ENCODE measurements at places on chromosomes 12 and 14.
A peak's percentile ranks its signal among the peaks of the same experiment; 100 is the strongest.

DNA sequence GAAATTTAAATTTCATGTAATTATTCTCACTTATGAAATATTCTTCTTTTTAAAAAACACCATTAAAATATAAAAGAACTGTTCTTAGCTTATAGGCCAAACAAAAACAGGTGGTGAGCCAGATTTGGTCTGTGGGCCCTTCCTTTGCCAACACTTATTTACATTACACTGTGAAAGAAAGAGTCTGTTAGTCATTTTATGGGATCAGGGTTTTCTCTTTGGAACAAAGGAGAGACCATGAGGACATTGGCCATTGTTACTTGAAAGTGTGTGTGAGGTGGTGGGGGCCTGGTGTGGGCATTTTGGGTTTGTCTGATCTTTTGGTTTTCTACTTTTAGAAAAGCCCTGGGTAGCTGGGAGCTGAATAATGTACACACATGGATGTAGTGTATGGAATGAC is 62.7 kb downstream of the TTC6 start:
- no peak for DNase-seq

DNA sequence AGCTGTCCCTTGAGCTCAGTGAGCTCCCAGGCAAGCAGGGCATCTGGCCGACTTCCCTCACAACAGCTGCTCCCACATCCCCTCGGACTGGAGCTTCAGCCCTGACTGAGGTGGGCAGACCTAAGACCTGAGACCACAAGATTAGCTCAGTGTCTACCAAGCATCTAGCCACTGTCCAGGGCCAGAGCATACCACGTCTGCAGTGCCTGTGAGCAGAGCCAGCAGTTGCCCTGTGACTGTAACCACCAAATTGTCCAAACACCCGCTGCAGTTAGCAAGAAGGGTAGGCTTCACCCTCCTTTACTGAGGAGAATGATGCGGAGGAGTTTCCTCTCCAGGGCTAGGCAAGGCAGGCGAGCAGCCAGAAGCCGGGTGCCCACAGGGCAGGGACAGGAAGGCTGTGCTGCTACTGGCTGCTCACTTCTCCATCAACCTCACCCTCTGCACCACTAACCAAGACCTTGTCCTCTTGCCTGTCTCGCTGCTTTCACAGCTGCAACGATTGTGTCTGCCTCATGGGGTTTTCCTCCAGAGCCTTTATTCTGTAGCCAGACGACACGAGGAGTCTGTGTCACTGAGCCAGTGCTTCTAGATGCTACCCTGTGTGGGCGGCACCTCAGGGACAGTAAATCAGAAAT is 53.9 kb downstream of the ANAPC7 start:
- no peak for DNase-seq

- DNase-seq, result no peak
Measured at GRCh38 chr14:48350971-48351370, 675.6 kb upstream of the MDGA2 start.

- no peak for DNase-seq
Measured at GRCh38 chr12:3553221-3553620, 62.2 kb downstream of the PRMT8 start.

DNA sequence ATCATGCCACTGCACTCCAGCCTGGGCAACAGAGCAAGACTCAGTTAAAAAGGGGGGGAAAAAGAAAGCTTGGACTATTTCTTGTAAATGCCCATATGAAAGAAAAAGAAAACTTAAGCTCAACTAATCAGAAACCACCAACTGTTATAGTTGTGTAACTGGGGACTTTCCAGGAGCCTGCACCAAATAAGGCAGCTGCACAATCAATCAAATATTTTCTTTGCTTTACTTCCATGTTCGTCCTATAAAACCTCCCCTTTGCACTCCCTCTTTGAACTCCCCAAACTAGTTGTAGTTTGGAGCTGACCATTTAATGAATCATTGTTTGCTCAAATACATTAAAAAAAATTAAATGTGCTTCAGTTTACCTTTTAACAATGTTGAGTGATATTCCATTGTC is 54.9 kb downstream of the OTOGL start:
- DNase-seq, result no peak

- no peak for DNase-seq
Measured at GRCh38 chr12:75735853-75736252, 224.4 kb upstream of the KRR1 start.

DNA sequence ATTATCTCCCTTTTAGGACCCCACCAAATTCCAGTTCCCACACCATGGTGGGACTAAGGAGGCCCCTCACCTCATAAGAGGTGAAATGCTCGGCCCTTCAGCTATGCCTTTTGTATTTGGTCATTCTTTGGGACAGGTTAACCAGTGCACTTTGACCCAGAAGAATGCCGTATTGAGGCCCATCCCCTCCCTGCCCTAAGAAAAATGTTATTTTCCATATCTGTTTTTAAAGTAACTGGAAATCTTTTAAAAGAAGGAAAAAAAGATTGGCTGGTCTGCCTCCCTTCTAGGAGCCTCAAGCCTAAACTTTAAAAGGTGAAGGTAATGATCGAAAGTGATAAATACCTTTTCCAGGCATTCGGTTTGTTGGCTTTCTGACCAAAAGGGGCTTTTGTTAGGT is 5.7 kb upstream of the HOXC13 start:
- DNase-seq, result no peak

- DNase-seq, result no peak
Measured at GRCh38 chr12:50637870-50638481, 125.9 kb upstream of the ATF1 start.

- no peak for DNase-seq
Measured at GRCh38 chr12:111505601-111506036, 93.5 kb downstream of the ATXN2 start.

- DNase-seq, result no peak
Measured at GRCh38 chr12:19151298-19151697, 21.8 kb downstream of the PLEKHA5 start.

DNA sequence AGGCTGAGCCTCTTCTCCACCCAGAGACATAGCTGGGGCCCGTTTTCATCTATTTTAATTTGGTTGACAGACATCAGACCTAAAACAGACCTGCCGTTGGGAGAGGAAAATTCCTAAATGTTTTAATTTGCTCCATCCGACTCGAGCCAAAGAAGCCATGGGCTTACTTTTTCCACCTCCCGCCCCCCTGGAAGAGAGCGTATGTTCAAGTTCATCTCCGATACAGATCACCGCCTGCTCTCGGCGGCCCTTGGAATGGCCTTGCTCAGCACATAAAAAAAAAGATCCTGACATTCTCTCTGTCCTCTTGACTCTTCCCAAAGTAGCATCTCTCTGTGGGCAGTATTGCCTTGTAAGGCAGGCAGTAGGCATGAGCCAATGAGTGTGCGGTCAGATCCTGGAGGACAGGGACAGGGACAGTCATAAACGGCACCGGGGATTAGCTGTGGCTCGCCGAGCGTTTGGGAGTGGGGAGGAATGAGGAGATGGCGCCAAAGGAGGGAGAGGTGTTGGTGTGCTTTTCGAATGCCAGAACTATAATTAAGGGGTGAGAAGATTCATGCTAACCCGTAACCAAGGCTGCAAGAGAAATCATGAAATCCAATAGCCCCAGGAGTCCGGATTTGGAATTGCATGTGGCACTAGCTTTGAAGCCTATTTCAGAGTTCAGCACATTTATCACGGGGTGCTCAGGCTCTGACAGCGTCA is 47.9 kb upstream of the MEG3 start:
- no peak for DNase-seq

DNA sequence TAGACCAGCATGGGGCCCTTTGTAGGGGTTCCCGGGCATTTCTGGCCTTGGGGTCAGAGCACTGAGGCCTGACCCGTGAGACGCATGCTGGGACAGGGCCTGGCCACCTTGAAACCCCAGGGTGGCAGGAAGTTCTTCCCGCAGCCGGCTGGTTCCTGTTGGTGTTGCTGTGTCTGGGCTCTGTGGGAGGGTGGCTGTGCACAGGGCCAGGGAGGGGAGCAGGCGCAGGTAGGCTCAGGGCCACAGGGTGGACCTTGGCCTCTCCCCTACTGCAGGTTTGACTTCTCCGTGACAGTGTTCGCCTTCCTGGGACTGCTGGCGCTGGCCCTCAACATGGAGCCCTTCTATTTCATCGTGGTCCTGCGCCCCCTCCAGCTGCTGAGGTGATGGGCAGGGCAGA is 48.2 kb downstream of the SLC8B1 start:
- no peak for DNase-seq

GRCh38 chr12:66268562-66268961 is 33.7 kb upstream of the HELB start:
- no peak for DNase-seq

GRCh38 chr14:35045798-35046047 is 349 bp upstream of the FAM177A1 start:
- DNase-seq, result no peak

DNA sequence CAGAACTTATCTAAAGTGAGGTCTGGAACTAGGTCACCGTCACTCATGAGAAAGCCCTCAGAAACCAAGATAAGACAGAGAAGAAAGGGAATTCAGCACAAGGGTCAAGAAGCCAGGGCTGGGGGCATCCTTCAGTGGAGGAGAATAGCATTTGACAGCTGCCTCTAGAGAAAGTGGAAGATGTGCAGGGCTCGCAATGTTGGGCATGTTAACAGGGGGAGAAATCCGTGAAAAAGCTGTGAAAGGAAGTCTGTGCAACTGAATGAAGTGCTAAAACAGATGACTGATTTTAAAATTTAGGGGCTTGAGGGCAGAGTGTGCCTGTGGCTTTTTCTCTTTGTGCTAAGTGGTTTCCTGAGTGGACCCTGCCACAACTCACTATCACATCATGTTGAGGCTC is 97.7 kb upstream of the IFNG-AS1 start:
- no peak for DNase-seq

DNA sequence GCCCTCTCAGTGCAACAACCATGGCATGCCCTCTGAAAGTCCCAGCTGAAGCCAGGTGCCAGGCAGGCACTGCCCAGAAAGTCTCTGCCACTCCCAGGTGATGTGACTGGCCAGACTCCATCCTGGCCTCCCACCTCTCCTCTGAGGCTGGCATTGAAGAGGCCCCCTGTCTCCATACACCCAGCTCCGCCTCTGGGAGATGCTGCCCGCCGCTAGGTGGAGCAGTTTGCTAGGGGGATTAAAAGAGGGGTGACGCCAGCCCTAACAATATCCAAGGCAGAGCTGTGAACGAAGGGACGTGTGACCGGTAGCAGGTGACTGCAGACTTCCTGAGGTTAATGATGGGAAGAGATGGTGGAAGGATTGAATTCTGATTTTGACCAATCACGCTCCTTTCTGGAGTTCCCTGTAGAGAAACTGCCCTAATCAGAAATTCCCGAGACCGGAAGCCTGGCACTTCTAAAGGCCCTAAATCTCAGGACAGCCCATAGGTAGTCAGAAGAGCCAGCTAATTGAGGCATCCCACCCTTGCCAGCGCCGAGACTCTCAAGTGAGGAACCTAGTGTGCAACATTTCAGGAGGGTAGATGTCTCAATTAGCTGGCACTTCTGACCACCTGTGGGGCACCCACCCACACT is 8.3 kb upstream of the PLEK2 start:
- no peak for DNase-seq

GRCh38 chr12:114726092-114726710 is 42.2 kb upstream of the TBX3 start:
- DNase-seq, result no peak

GRCh38 chr14:101506211-101506925 is 54.9 kb upstream of the DIO3 start:
- DNase-seq, result no peak

DNA sequence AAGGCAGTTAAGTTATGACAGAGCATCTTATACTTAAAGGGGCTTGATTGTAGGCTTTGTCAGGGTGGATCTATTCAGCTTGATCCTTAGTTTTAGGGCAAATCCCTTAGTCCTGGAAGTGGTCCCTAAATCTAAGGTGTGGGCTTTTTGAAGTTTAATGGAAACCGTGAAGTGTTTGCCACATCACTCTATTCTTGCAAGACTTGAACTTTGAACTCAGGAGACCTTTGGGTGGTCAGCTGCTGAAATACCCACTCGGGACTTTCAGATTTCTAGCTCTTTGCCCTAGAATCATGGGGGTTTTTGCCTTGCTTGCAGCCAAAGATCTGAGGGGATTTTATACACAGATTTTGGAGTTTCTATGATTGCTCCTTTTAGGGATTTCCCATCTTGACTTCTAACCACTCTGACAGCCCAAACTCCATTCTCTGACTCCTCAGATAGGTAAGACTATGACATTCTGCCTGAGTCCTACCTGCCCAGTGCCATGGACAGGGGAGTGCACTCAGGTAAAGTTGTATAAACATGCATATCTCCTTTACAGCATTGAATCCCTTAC is 39.9 kb downstream of the SNAPC1 start:
- DNase-seq, result no peak

- no peak for DNase-seq
Measured at GRCh38 chr14:56482310-56482911, 97.2 kb upstream of the TMEM260 start.

GRCh38 chr14:105072381-105072861 is 7.2 kb upstream of the GPR132 start:
- DNase-seq, result no peak

DNA sequence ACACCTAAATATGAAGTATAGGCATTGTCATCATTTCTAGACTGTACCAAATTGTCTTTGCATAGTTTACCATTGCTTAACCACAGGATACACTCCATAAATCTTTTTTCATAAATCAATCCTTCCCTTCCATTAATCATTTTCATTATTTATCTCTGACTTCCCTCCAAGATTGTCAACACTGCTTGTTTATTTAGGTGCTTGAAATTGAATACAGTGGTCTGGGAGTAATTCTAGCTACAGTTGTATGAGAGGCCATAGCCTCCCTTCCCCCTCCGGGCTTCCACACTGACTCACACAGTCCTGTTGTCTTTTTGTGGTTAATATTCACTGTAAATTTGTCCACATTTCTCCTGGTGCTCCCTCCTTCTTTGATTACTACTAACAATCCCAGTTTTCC is 114.2 kb upstream of the ARID2 start:
- peak; percentile 36 for DNase-seq

GRCh38 chr12:118055144-118055557 is 5.8 kb downstream of the WSB2 start:
- DNase-seq, result no peak
